Panc1 (cell line): ENCODE measurements at places on chromosomes 12 and 14.

DNA sequence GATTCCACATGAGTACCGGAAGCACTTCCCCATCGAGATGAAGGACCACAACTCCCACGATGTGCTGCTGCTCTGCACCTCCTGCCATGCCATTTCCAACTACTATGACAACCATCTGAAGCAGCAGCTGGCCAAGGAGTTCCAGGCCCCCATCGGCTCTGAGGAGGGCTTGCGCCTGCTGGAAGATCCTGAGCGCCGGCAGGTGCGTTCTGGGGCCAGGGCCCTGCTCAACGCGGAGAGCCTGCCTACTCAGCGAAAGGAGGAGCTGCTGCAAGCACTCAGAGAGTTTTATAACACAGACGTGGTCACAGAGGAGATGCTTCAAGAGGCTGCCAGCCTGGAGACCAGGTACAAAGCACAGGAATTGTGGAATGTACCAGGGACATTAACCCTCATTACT lies 22.4 kb upstream of the GALNT16 start:
- DNase-seq = no peak

- no peak for DNase-seq
These were observed 4.7 kb upstream of the KRT79 start for GRCh38 chr12:52838609-52839435.

- DNase-seq = peak; percentile 95
These were observed at the start of gene HOXC13 for GRCh38 chr12:53938326-53939140. Gene HOXC13, plus strand, starts transcription at chr12:53938831. Its CDS starts 76 bp downstream, at chr12:53938907.

GRCh38 chr14:95515596-95516552 lies 576 bp downstream of the SYNE3 start:
- DNase-seq = no peak

GRCh38 chr12:5967645-5968415 lies 22.8 kb upstream of the ANO2 start:
- DNase-seq = no peak

GRCh38 chr14:73785336-73785833 lies 66.2 kb upstream of the PTGR2 start:
- peak; percentile 46 for DNase-seq

- DNase-seq = no peak
These were observed 77.9 kb downstream of the SPATA7 start for GRCh38 chr14:88463318-88463717.

- DNase-seq = no peak
These were observed 104.8 kb upstream of the CNTN1 start for GRCh38 chr12:40587421-40587820.

GRCh38 chr14:42736408-42736807 lies 1129.7 kb downstream of the LRFN5 start:
- no peak for DNase-seq

DNA sequence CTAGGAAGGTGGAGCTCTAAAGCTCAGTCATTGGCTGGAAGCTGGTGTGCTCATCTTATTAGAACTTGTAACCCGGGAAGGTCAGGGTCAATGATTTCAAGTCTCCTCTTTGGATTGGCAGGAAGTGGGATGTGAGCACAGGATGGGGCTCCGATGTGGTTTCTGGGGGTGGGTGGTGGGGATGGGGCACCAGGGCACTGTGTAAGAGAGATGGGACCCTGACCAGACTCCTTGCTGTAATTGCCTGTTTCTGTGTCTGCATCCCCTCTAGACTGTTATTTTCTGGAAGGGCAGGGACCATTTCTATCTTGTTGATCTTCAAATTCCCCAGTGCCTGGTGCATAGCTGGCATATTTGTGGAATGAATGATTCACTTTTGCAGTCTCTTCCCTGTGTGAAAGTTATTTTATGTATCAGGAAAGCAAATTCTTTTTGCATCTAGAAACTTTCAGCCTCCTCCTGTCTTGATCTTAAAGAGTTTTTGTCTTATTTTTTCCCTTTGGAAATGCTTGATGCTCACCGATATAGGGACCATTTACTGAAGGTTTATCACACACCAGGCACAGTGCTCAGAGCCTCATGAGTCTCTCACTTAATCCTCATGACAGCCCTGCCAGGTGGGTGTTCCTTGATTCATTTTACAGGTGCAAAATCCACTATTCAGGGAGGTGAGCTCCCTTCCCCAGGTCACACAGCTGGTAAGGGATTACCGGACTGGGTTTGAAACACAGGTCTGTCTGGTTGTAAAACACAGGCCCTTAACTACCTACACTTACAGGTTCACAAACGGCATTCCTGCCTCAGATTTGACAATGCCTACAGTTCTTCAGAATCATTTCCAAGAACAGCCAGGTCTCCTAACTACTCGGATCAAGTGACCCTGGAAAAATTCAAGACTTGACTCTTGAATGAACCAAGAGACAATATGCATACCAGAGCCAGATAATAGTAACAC lies 86.9 kb upstream of the IGF1 start:
- DNase-seq = no peak
